ENCODE measurements at places on chromosomes 13 and 19.
A peak's percentile ranks its signal among the peaks of the same experiment; 100 is the strongest.

DNA sequence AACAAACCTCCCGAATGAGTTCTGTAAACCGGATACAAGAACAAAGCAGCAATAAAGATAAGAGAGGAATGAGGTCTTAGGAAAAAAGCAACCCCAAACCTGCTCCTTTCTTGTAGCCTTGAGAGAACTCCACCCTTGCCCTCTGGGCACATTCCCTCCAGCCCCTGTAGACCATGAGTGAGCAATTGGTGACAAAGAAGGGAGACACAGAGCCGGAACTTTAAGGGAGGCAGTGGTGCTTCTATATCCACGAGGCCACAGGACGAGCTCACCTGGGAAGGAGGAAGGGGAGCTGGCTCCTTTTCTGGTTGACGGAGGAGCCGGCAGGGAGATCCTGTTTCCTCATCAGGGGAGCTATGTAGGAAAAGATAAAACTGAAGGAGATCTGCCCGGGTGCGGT lies 13.0 kb downstream of the BRME1 start:
- no peak for DNase-seq

GRCh38 chr13:107203146-107203847 lies 635.4 kb upstream of the ARGLU1 start:
- no peak for DNase-seq

- DNase-seq = no peak
These were observed 62.3 kb upstream of the UQCRFS1 start for GRCh38 chr19:29275266-29275665.

- DNase-seq = no peak
These were observed 20.6 kb upstream of the ELF1 start for GRCh38 chr13:41039746-41040145.

DNA sequence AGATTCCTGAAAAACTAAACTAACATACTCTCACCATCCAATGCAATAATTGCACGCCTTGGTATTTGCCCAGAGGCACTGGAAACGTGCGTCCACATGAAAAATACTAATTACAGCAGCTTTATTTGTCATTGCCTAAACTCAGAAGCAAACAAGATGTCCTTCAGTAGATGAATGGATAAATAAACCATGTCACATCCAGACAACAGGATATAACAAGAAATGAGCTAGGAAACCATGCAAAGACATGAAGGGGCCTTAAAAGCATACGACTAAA lies 25.0 kb downstream of the ELL start:
- no peak for DNase-seq

DNA sequence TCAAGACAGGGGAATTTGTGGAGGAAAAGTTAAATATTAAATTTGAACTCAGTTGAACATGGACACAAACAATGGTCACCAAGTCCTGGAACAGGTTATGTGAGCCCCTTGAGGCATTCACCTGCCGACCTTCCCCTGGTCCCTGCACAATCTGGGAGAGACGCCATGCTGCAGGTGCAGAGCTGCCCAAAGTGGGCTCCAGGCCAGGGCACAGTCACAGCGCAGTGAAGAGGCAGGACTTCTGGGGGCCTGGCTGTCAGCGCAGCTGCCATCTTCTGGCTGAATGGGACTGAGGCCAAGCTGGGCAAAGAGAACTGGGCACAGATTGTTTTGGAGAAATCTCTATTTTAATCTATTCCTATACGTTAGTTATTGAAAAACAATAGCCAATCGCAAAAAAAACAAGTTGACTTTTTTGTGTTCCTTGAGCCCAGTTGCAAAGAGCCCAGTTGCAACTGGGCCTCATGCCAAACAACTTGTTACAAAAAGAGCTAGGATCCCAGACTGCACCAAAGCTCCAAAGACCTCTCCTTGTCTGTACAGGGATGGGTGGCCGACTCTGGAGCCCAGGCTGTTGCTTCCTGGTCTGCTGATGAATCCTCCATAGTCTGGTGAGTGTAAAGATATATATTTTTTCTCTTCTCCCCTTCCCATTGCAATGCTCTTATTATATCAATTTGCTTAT lies 1.2 kb upstream of the ZNF626 start:
- DNase-seq = no peak

- DNase-seq = no peak
These were observed 17.1 kb upstream of the SHFL start for GRCh38 chr19:10069046-10069445.

DNA sequence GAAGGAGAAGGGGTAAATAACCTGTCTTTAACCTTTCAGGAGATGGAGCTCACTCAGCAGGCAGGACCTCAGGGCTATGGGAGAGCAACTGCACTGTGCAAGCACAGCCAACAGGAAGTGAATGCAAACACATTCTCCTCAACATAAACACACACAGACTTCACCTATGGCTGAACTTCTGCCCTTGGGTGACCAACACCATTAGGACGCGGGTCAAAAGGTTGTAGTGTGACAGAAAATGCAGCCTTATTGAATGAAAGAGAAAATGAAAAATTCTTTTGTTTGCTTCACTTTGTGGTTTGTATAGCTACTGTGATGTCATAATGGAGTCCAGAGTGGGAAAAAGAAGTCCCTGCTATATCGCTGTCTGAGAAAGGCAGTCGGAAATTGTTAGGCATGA lies 323.0 kb downstream of the NDFIP2 start:
- DNase-seq = no peak

- no peak for DNase-seq
These were observed 6.2 kb downstream of the GAS6 start for GRCh38 chr13:113857531-113858195.

DNA sequence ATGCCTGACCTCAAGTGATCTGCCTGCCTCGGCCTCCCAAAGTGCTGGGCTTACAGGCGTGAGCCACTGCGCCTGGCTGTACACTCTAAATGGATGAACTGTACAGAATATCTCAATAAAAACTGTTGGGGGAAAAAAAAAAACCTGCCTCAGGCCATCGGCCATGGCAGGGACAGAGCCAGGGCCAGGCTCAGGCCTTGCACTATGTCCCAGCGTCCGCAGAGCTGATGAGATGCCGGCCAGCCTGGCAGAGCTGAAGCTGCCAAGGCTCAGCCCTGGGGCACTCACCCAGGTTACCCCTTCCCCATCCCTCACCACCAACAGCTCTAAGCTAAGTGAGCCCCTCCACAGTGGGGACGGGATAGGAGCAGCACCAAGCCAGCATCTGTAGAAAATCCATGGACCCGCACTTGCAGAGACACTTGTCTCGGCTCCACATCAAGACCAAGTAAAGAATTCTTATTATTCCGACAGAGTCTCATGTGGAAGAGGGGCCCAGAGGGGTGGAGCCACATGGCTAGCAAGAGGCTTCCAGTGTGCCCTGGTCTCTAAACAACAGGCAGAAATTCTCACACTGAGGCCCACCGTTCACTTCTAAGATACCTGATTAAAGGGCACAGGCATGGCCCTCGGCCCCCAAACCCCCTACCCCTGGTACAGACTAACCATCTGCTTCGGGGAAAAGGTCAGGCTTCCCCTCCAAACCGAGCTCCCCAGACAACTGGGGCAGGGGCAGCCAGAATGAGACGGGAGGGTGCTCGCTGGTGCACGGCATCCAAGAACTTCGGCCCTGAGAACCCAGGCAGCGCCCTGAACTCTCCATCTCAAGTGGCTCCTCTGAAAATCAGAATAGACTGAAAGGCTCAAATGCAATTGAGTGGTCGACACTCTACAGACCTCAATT lies 5.8 kb downstream of the PPP6R1 start:
- DNase-seq = no peak

DNA sequence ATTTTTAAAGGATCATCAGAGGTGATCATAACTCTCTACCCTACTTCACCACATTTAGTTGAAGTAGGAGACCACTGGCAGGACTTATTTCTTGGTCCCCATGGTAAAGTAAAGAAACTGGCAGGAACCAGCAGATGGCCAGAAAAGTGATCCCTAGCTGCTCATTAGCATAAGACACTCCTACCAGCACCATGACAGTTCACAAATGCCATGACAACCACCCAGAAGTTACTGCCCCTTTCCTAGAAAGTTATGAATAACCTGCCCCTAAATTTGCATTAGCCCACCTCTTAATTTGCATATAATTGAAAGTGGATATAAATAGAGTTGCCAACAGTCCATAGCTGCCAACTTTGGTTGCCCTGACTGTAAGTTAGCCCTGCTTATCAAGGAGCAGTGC lies 18.4 kb upstream of the RUBCNL start:
- no peak for DNase-seq

- DNase-seq = no peak
These were observed 1.7 kb upstream of the SLITRK5 start for GRCh38 chr13:87669379-87669978.

- DNase-seq = no peak
These were observed 211.3 kb upstream of the RFC3 start for GRCh38 chr13:33606692-33607091.

DNA sequence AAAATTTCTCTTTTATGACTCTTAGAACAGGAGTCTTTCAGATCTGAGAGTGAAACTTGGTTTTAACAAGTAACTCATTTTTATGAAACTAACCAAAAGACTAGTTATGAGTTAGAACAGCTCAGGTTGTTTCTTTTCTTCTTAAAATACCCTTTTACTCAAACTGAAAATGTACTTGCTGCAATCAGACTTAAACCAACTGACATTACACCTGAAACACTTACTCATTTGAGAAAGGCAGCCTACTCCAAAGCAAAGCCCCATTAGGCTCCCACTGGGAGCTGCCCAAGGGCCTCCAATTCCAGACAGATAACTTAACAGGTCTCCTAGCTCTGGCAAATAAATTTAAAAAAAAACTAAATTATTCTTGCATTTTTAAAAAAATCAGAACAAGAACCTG lies 3.6 kb downstream of the FOXO1 start:
- DNase-seq = no peak

- DNase-seq = no peak
These were observed at the start of gene CNMD for GRCh38 chr13:52739468-52740071. Gene CNMD, minus strand, starts transcription at chr13:52739820. Its CDS starts 119 bp downstream, at chr13:52739701.

- no peak for DNase-seq
These were observed 213.4 kb downstream of the ABCC4 start for GRCh38 chr13:95087746-95088305.

GRCh38 chr13:19057588-19058340 lies 123.9 kb downstream of the TUBA3C start:
- DNase-seq = no peak

GRCh38 chr13:19862481-19863313 lies 752 bp downstream of the ZMYM5 start:
- peak; percentile 56 for DNase-seq

Measured in CD4-positive, alpha-beta T cell (primary cell).